Calu3 (cell line): ENCODE measurements at places on chromosomes 2 and 18. TPM values are rescaled to one million over a fixed set of nuclear protein-coding genes. Genes with fewer than 3 reads are reported as not detected.

- DNase-seq: no peak
Measured at GRCh38 chr2:197577446-197577845, 61.6 kb downstream of the MOB4 start.

DNA sequence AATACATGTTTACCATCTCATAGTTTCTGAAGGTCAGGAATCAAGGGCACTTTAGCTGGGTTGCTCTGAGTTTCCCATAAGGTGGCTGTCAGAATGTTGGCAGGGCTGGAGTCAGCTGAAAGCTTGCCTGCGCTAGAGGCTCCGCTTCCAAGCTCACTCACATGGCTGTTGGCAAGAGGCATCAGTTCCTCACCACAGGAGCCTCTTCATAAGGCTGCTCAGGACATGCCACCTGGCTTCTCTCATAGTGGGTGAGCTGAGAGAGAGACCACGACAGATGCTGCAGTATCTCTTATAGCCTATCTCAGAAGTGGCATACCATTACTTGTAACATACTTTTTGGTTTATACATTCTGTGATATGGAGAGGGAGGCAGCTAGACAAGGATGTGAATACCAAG, 7.2 kb downstream of the HADHB start:
- DNase-seq: no peak

DNA sequence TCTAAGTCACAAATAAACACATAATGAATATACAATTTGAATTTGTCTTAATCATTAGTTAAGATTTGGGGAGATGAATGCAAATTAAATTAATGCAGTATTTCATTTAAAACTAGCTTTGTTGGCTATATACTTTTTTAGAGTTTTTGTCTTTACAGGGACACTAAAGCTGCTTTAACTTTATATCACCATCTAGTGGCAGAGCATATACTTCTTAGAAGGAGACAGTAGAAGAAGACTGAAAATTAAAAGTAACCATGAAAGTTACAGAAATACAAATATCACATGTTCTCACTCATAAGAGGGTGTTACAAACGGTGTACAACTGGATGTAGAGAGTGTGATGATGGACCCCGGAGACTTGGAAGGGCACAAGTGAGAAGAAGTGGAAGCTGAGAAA, 268.3 kb upstream of the NETO1 start:
- no peak for DNase-seq

GRCh38 chr2:66982766-66983165, 414.4 kb upstream of the ETAA1 start:
- no peak for DNase-seq

- DNase-seq: no peak
Measured at GRCh38 chr2:8244639-8245038, 437.2 kb upstream of the ID2 start.

TSPYL6 gene
- not detected in 2 replicates for total RNA-seq

B3GNT7 gene
- total RNA-seq: 8.9 and 14.4 TPM in 2 replicates

GAREM1 gene
- 17.0 and 19.3 TPM in 2 replicates for total RNA-seq
